ENCODE measurements at places on chromosomes 7 and 10.
A peak's percentile ranks its signal among the peaks of the same experiment; 100 is the strongest.

DNA sequence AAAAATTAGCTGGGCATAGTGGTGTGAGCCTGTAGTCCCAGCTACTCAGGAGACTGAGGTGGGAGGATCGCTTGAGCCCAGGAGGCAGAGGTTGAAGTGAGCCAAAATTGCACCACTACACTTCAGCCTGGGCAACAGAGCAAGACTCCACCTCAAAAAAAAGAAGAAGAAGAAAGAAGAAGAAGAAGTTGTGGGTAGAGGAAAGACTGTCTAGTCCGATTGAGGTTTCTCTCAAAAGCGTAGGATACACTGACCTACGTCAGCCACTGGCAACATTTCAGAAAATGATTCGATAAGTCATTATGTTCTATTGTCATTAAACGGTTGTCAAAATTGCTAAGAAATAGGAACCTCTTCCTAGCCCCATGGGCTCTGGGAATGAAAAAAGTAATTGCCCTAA is 22.3 kb upstream of the RHBDD2 start:
- no peak for DNase-seq

DNA sequence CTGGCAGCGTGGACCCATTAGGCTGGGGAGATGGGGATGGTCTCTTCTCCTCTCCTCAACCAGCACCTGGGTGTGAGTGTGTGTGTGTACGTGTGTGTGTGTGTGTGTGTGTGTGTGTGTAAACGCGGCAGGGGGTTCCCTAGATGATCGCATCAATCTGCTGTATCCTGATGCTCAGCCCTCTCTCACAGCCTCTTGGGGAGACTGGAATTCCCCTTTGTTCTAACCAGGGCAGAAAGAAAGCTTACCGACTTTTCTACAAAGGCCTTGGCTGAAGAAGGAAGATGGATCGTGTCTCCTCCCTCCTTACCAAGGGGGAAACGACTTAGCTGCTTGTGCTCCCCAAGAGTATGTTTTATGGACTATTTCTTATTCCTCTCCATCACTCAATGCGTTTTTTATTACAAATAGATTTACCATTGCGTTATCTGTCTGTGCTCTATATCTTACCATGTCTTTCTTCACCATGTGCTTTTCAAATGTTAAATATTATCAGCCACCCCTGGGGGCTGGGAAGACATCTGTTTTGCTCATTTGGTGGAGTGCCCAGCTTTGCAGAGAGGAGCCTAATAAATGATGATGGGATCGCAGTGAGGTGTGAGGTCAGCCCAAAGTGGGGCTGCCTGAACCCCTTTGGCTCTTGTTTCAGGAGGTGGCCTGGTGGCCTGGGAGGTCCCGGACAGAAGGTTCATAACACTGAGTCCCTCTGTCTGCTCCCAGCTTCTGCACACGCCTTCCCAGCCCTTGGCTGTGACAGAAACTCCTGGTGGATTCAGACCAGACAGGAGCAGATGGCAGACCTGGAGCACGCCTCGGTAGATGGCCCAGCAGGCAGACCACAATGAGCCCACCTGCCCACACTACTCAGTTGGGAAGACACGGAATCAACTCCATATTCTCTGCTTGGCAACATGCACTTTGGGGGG is 262.0 kb downstream of the PRPF18 start:
- no peak for DNase-seq

- DNase-seq = no peak
Measured at GRCh38 chr7:125088555-125088954, 158.9 kb upstream of the POT1 start.

DNA sequence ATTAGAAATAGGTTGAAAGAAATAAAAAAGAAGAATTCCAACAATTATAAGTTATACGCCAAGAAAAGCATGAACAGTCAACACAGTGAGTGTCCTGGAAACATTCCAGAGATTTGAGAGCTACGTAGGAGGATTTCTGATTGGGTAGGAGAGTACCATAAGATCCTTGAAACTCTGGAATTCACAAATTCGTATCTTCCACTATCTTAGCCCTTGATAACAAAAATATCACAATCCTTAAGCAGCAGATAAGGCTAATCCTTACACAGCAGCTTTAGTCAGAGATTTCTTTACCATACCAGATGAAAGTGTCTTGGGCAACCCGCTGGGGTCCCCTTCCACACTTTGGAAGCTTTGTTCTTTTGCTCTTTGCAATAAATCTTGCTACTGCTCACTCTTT is 8.2 kb downstream of the TPK1 start:
- DNase-seq = no peak

GRCh38 chr10:103481974-103482531 is 3.0 kb upstream of the CALHM3 start:
- peak; percentile 77 for DNase-seq

DNA sequence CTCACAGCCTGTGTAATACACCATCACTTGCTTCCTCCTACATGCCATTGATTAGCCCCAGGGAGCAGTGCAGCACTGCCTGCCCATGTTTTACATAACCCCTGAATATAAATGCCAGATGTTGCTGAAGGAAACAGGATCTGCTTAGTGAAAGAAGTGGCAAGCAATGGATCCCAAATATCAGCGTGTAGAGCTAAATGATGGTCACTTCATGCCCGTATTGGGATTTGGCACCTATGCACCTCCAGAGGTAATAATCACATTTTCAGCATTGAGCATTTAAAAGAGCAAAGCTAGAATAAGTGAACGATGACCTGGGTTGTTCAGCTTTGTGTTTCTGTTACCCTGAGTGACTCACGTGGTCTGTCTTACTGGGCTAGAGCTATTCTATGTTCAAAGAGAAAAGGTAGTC is at the start of gene AKR1C4:
AKR1C4 (plus strand) TSS at position 136 of the 412 bp plus-strand sequence; CDS start at position 167, 31 bp downstream.
- DNase-seq = no peak

GRCh38 chr7:155975490-155975889 is 163.2 kb upstream of the SHH start:
- DNase-seq = no peak

DNA sequence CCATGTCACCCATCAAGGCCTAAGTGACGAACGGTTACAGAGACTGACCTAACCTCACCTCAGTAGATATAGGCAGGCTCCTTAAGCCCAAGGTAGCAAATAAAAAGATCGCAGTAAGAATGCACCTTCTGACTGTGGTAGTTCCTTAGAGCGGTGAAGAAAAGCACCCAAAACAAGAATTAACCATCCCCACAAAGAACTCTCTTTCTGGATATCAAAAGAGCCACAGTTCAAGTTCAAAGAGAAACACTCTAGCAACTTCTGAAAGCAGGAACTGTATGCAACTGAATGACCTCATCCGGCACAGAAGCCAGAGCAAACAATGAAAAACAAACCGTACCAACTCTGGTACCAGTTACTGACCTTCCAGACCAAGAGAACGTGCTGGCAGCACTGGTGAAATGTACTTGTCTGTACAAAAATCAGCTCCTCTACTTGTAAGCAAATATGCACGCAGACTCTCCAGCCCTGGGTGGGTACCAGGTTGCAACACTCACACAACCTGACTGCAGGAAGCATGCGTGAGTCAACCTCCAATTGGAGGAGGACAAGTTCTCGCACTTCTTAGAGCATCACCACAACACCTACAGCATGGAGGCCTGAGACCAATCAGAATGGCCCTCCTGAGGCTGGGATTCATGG is 202.7 kb downstream of the FAM107B start:
- peak; percentile 83 for DNase-seq

- no peak for DNase-seq
Measured at GRCh38 chr10:14276210-14276609, 54.5 kb downstream of the FRMD4A start.

DNA sequence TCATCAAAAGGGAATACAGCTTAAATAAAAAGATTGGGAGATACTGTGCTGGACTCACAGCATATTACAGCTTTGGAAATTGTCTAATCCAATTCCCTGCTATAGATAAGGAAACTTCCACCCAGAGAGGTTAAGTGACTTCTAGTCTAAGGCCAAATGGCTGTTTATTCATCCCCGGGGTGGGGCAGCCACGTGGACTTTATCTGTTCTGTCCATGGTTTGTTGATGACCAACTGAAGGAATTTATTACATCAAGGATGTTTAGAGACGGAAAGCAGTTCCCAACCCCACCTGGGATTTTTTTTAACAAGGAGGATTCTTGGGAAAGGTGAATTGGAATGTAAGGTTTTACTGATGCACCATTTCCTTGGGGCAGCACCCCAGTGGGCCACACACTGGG is 88.6 kb downstream of the ATXN7L1 start:
- DNase-seq = no peak

DNA sequence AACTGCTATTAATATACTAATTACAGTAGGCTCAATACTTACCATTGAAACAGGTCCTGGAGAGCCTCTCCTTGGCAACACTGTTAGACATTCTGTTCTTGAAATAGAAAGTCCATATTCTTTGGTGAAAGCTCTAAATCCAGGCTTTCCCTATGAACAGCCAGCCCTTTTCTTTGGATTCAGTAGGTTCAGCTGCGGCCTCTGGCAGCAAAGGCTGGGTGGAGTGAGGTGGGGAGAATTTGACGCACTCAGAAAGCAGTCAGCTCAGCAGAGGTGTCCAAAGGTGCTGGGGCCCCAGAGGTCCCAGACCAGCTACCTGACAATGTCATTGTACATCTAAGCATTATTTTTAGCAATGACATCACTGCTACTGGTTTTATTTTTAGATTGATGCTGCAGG is 146.1 kb downstream of the GRK5 start:
- no peak for DNase-seq

- DNase-seq = no peak
Measured at GRCh38 chr7:3753868-3754267, 452.8 kb downstream of the SDK1 start.

GRCh38 chr7:38163671-38164070 is 14.4 kb upstream of the STARD3NL start:
- no peak for DNase-seq

DNA sequence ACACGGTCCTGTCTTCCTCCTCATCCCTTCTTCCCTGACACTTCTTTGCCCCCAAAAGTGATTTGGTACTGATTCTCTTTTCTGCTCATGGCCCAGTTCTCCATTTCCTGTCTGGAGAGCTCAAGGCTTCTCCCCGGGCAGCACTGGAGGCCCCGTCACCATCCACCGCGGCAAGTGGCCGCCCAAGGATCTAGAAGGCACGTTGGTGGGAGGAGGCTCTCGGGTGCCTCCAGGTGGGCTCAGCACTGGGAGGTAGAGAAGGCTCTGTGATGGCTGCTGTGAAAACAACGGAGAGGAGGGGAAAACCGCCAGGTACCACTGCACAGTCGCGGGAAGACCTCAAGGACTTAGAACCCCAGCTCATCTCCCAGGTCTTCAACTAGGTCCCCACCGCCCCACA is 134.4 kb downstream of the NEURL1 start:
- DNase-seq = no peak

- no peak for DNase-seq
Measured at GRCh38 chr7:52472006-52472620, 563.3 kb upstream of the POM121L12 start.

DNA sequence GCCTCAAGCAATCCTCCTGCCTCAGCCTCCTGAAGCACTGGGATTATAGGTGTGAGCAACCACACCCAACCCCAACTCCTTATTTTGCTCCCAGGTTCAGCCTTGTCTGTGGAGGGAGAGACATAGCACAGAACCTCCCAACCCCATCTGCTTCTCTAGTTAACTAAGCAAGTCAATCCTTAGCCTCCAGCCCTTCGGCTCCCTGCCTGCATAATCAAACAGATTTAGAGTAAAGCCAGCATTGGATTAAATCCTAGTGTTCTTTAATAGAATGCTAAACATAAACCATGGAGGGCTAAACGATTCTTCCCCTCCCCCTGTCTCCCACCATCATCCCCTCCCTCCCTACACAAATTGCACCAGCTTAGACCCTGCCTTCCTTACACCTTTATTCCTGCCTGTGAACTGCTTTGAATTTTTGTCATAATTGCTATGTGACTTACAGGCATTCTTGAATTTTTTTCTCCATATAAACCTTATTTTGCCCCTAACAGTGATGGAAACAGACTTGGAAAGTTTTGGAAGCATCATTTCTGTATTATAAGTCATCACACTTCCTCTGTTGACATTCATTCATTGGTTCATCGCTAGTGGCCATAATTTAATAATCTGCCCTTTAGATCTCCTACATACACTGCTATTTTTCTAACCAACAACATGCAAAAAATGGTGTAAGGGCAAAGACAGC is 72.6 kb upstream of the TOMM7 start:
- DNase-seq = no peak

DNA sequence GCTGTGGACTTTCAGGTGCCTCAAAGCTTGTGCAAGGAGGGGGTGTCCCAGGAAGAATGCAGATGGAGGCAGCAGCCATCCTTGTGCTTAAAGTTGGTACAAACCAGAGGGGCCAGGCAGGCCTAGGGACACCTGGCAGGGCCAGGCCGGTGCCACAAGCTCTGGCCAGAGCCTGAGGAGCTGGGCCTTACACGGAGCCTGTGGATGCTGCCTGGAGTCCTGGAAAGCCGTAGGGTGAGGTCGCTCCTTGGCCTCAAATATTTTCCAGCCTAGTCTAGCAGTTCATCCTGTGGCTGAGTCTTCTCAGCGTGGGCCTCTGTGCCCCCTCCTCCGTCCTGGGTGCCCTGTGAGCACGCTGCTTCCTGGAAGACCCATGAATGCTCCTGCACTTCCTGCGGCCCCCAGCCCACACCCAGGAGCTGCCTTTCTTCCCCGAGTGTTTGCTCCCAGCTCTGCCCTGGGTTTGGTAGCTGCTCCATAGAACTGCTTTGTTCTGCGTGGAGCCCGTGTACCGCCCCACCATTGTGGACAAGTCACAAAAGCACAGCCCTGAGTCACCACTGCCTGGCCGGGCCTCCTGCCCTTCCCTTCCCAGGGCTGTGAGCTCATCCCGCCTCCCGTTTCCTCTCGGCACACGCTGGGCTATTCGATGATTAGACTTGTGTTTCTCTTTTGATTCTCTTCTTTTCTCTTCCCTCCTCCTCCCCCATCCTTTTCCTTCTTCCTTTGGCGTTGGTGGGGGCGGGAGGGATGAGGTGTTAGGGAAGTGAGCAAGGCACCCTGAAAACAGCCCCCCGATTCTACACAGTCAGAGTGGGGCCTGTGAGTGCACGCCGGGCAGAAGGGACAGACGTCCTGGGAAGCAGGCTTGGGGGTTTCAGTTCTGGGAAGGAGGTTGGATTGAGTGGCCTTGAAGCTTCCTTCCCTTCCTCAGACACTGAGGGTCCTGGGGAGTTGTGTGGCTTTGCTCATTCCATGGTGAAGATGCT is 73.2 kb upstream of the SHH start:
- DNase-seq = no peak

- DNase-seq = no peak
Measured at GRCh38 chr10:68251625-68252495, 19.9 kb upstream of the ATOH7 start.

DNA sequence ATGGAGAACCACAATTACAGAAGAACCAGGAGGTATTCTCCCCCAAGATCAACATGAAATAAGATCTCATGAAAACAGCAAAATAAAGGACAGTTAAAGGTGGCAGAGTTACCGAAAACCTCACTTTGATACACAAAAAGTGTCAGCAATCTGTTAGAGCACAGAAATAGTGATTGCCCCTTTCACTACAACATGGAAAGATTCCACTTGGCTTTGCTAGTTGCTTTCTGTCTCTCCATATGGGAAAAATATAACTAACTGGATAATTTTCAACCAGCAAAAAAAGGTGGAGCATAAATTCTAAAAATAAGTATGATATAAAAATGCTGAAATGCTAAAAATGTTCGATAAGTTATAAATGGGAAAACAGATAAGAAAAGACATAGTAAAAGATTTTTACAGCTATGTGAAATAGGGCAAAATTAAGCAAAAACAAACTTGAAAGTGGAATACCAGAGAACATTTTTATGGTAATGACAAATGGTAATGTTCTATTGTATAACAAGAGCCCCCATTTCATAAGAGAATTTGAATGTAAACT is 90.2 kb downstream of the GPR85 start:
- no peak for DNase-seq

GRCh38 chr10:131398166-131398565 is 86.6 kb upstream of the TCERG1L start:
- no peak for DNase-seq
